ENCODE measurements at places on chromosomes 6 and 20.

DNA sequence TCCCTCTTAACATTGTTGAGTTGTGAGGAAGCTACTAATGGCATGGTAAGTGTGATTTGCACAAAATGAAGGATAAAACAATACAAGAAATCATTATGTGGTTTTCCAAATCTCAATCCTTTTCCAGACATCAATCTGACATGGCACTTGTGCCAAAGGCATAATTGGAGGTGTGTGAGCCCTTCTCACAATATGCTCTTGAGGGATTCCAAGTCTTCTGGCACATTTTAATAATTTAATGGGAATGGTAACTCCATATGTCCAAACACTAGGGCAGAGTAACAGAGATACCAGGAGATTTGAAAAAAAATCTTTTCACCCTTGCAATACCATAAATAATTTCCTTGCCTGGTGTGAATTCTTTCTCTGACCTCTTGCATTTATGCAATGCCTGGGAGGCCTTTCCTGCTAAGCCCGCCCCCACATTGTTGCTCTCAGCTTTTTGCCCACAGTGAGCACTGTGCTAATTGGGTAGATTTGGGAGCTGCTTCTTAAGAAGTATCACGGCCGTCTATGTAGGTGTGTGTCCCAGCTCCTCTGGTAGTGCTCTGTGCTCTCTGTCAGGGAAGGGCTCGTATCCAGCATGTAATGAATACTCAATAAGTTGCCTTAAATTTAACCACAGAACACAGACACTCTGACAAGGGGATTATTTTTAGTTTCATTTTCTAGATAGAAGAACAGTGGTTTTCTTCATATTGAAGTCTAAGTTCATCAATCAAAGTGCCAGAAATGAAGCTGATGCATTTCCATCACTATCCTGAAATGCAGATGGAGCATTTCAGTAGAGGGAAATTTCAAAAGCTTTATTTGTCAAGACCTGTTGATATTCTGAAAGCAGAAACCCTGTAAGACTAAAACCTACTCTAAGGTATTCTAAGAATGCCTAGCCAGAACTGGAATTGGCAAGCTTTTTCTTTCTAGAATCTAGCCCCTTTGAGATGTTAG is 54.4 kb upstream of the CEP85L start:
- DNase-seq = no peak

DNA sequence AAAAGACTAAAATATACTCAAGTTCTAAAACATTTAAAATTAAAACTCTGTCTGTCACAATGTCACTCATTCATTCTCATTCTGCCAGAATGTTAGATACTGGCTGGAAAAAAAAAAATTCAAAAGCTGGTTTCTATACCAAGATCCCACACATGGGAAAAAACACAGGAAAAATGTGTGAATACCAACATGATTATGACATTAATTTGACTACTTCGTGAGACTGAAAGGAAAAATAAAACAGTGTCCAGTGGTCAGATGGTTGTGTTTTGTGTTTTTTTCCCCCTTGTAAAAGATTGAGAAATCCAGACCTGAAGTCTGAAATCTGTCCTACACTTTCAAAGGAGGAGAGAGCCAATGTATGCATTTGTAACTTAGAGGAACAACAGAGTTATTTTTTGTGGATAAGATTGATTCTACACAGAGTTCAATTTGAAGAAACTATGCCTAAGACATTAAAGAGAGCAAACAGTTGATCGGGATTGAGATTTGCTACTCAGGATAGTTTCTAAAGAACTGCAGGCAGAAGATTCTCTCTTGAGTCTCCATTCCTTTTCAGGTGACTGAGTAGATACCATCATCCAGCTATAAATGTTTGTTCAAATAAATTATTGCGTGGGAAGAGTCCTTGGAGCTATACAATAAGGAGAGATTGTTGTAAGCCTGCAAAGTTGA is 39.2 kb upstream of the TXLNB start:
- DNase-seq = no peak

DNA sequence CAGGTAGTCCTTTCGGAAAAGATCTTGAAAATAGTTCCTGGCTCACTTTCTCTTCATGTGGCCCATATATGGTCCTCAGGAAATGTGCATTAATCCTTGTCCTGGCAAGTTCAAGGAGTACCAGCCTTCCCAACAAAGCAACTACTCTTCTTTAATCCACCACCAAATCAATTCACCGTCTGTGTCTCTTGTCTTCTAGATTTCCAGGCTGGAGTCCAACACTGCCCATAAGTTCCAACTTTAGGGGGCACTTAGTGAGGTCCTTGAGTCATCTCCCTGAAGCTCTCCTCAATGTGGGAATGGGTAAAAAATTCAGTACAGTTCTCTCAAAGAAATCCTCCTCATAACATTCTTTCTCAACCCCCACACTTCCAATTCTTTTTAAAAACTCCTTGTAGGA is 6.9 kb upstream of the DAAM2 start:
- DNase-seq = no peak

- DNase-seq = no peak
Observed at GRCh38 chr6:117417851-117418250, 7.9 kb downstream of the ROS1 start.

DNA sequence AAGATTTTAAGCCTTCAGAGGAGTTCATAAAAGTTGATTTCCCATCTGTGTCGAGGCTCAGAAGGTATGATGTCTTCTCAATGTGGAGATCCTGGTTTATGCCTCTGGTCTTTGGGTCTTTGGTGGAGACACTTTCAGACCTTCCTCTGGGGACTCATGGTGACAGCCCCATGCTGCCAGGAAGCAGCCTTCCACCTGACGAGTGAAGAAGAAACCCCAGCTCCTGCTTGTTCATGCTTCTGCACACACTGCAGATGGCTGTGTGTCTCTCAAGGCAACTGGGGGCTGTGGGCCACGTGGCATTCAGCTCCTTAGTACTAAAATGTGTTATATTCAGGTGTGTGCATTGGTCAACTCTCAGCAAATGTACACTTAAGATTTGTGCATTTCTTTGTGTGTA is 4.9 kb upstream of the SCP2D1 start:
- DNase-seq = no peak

DNA sequence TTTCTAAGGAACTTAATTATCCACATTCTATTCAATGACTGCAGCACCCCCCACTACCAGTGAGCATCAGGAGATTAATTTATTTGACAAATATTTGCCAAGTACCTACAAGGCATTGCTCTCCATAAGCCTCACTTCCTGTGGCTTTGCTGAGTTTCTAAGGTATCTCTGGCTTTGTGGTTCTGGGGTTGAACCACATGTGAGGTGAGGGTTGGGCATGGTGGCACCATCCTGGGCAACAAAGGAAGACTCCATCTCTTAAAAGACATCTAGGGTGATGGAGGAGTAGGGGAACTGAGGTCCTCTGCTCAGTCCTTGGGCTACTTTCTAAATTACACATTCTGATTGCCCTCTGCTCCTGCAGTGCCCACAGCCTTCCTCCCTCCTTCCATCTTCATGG is 25.5 kb upstream of the WFDC2 start:
- no peak for DNase-seq

DNA sequence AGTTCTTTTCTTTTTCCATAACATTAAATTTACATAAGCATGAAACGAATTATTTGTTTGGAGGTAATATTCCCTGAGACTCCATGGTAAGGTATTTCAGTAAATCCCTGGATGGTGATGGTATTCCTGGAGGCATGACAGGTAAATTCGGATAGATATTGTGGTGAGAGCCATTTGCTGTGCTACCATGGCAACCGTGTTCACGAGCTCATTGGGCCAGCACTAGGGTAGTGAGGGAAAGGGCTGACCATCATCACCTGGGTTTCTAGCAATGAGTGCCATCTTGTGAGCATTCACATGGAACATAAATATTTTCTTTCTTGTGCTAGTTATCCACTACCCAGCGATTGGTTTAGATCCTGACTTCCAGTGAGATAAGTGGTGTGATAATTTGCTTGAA is 51.9 kb upstream of the GNRH2 start:
- no peak for DNase-seq
